Activated naive CD4-positive, alpha-beta T cell treated with anti-CD3 and anti-CD28 coated beads, Interleukin-2, amount 10 ng/mL, durations not matched to agents 5 hours and 36 hours (primary cell): ENCODE measurements at places on chromosomes 1 and 21. TPM values are rescaled to one million over a fixed set of nuclear protein-coding genes. Genes with fewer than 3 reads are reported as not detected.

Gene EPHA8
- total RNA-seq, result not detected

Gene P3R3URF
- total RNA-seq, result not detected

Gene RGS13
- not detected for total RNA-seq

Gene SLC25A34
- total RNA-seq, result 1.9 TPM

Gene CD244
- 0.40 TPM for total RNA-seq

Gene KLHDC7A
- not detected for total RNA-seq

Gene TNFRSF4
- total RNA-seq, result 11.7 TPM
